ENCODE measurements at places on chromosomes 12 and 14. TPM values are rescaled to one million over a fixed set of nuclear protein-coding genes. Genes with fewer than 3 reads are reported as not detected.

DNA sequence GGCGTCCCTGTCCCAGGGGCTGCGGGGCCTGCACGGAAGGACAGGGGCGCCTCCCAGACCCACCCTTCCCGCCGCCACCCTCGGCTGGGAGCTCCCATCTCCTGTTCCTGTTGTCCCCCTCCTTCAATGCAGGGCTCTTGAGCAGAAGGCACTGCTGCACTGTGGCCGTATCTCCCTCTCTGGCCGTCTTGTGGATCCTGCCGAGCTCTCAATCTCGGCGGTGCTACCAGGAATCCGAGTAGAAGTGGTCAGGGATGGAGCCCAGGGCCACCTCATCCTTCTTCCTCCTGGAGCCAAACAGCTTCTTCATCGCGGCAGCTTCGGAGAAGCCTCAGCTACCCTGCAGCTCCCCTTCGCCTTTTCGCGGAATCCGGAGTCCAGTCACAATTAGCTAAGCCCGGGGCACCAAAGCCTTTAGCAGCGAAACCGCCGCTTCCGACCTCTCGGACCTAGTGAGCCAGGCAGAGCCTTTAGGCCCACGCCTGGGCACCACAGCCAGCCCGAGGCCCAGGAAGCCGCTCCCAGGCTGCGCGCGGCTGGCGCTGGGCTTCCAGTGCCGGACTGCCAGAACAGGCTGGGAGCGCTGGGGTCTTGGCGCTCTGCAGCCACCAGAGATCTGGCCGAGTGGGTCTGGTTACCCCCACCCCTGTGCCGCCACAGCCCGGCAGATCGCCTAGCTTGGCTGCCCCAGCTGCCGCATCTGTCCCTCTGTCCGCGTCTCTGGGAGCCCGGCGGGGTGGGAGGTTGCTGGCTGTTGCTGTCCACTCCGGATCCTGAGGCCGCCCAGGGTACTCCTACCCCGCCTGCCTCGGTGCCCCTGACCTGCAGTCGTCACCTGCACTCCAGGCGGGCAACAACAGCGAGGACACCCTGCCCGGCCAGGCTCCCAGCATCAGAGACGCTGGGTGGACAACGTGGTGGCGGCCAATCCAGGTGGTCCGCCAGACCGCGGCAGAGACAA, 69.1 kb downstream of the ASCL4 start:
- peaks cover 81% of the 10 kb centered on the region for H3K27me3 ChIP-seq
- no peak for DNase-seq
- H3K27ac ChIP-seq, result no peak overlapping the region
- no peaks in the 10 kb centered on the region for H3K36me3 ChIP-seq
- peak overlapping the region; percentile 21 for H3K4me3 ChIP-seq

The TEX52 gene
- not detected for polyA plus RNA-seq

GRCh38 chr12:6980075-6980474, 9.4 kb downstream of the EMG1 start:
- no peak overlapping the region for H3K27ac ChIP-seq
- no peaks in the 10 kb centered on the region for H3K36me3 ChIP-seq
- H3K4me3 ChIP-seq, result no peak overlapping the region
- no peak for DNase-seq
- no peaks in the 10 kb centered on the region for H3K27me3 ChIP-seq

GRCh38 chr12:60398547-60398946, 802.7 kb downstream of the SLC16A7 start:
- no peak for DNase-seq
- H3K27ac ChIP-seq, result no peak overlapping the region
- no peaks in the 10 kb centered on the region for H3K27me3 ChIP-seq
- H3K4me3 ChIP-seq, result no peak overlapping the region

- H3K27ac ChIP-seq, result no peak overlapping the region
- no peaks in the 10 kb centered on the region for H3K36me3 ChIP-seq
- peaks cover 3% of the 10 kb centered on the region for H3K4me1 ChIP-seq
- no peak for DNase-seq
- H3K4me3 ChIP-seq, result no peak overlapping the region
- H3K27me3 ChIP-seq, result peaks cover under 1% of the 10 kb centered on the region
Observed at GRCh38 chr12:128318341-128318740, 51.4 kb downstream of the TMEM132C start.

GRCh38 chr12:42129595-42130204, 15.0 kb downstream of the GXYLT1 start:
- no peaks in the 10 kb centered on the region for H3K36me3 ChIP-seq
- no peaks in the 10 kb centered on the region for H3K27me3 ChIP-seq
- no peak overlapping the region for H3K4me3 ChIP-seq
- DNase-seq, result no peak
- H3K4me1 ChIP-seq, result peaks cover 32% of the 10 kb centered on the region

GRCh38 chr12:2644683-2645405, 149.9 kb upstream of the FKBP4 start:
- peaks cover 22% of the 10 kb centered on the region for H3K4me1 ChIP-seq
- no peak overlapping the region for H3K4me3 ChIP-seq
- DNase-seq, result no peak
- no peaks in the 10 kb centered on the region for H3K27me3 ChIP-seq

DNA sequence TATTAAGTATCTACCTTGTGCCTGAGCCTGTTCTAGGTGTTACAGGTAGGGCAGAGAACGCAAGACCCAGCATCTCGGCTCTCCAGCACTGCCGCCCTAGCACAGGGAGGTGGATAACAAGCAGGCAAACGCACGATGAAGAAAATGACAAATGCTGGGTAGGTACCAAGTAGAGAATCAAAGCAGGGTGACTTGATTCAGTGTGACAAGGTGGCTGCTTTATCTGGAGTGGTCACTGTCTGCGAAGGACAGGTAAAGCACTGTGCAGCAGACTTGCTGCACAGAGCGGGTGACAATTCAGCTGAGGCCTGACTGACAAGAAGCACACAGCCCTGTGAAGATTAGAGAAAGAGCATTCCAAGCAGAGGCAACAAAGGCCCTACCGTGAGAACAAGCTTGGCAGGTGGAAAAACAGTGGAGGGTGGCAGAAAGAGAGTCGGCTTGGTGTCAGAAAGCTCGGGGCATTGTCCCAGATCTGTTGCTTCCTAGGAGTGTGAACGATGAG, 12.9 kb downstream of the PRKCH start:
- H3K27ac ChIP-seq, result peak overlapping the region; percentile 31
- no peaks in the 10 kb centered on the region for H3K27me3 ChIP-seq
- no peak for DNase-seq
- no peaks in the 10 kb centered on the region for H3K36me3 ChIP-seq
- peaks cover 57% of the 10 kb centered on the region for H3K4me1 ChIP-seq

DNA sequence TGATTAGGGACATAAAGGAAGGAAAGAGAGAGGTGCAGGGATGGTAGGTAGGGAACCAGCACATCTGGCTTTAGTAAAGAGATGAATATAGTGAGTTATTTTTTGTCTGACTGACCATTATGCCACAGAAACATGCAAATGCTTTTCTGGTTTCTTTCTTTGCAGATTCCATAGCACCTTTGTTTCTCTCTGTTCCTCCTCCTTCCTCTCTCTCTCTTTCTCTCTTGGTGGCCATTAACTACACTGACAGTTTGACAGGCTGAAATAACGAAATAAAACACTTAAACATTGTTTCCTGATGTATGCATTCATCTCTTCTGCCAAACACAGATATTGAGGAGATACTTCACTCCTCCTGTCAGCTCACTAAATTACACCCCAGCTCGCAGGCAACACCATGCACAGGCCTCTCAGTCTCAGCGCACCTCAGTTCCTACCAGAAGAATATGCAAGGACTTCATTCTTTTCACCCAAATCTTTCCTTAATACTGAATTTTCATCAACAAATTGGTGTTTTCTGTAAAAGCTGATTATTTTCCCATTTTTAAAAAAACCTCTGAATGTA, 406.9 kb upstream of the SOX5 start:
- no peaks in the 10 kb centered on the region for H3K27me3 ChIP-seq
- no peaks in the 10 kb centered on the region for H3K4me1 ChIP-seq
- no peak for DNase-seq
- H3K27ac ChIP-seq, result no peak overlapping the region
- no peaks in the 10 kb centered on the region for H3K36me3 ChIP-seq

DNA sequence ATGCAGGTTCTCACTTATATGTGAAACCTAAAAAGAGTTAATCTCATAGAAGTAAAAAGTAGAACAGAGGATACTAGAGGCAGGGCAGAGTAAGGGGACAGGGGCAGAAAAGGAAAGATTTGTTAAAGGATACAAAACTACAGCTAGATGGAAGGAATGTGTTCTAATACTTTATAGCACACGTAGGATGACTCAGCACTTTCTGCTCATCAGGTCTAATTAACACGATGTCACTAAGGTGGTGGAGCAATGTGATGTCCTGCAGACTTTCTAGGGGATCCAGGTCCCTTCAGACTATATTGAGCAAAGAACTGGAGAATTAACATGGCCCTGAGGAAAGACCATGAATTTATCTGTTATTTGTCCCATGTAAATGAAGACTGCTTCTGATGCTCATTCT, 80.8 kb upstream of the CMKLR1 start:
- H3K27me3 ChIP-seq, result no peaks in the 10 kb centered on the region
- no peaks in the 10 kb centered on the region for H3K4me1 ChIP-seq
- H3K36me3 ChIP-seq, result no peaks in the 10 kb centered on the region
- H3K4me3 ChIP-seq, result no peak overlapping the region
- H3K27ac ChIP-seq, result no peak overlapping the region

DNA sequence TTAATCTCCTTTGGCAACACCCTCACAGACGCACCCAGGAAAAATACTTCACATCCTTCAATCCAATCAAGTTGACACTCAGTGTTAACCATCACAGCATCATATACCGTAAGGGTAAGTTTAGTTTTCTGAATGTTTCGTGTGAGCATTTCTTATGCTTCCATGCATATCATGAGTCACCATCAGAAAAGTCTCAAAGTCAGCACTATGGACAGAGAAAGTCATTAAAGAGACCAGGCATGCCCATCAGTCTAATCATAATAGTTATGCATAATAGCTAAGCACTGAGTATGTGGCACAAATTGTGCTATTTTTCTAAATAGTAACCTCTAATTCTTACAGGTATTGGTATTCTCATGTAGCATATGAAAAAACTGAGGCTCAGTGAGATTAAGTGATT, 158.8 kb upstream of the PRMT8 start:
- no peaks in the 10 kb centered on the region for H3K27me3 ChIP-seq
- peaks cover 50% of the 10 kb centered on the region for H3K4me1 ChIP-seq
- no peak for DNase-seq
- no peak overlapping the region for H3K4me3 ChIP-seq
- no peaks in the 10 kb centered on the region for H3K36me3 ChIP-seq

The ZC2HC1C gene
- 3.7 TPM for polyA plus RNA-seq

- H3K27me3 ChIP-seq, result no peaks in the 10 kb centered on the region
- DNase-seq, result no peak
- H3K4me3 ChIP-seq, result no peak overlapping the region
- no peak overlapping the region for H3K27ac ChIP-seq
- no peaks in the 10 kb centered on the region for H3K4me1 ChIP-seq
Observed at GRCh38 chr14:102734436-102734835, 42.8 kb upstream of the TRAF3 start.

The MMP14 gene
- 24.8 TPM for polyA plus RNA-seq

DNA sequence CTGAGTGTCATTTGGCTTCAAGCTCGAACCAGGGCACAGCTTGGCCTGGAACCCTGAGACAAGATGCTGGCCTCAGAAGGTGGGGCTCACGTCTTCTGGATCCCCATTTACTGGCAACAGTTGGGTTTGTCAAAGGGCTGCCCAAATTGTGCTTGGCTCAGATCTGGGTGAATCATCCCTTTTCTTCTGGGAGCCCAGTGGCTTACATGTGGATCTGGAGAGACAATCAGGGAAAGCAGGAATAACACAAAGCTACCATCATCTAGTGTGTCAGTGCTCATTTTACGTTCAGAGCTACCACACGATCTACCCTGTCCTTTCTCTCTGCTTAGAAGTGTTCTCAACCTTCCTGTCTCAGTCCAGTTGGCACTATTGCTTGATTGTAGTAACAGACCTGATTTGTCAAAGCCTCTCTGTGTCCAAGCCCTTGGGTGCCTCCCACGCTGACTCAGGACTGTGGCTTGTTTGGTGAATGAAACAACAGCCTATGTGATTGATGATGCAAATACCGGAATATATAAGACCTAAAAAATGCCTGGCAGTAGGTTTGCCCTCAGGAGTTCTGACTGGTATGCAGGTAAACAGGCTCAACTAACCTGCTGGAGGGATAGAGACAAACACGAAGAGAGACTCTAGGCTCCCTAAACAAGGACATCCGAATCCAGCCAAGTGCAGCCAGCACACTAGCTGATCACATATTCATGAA, 974.3 kb downstream of the VRK1 start:
- H3K4me3 ChIP-seq, result no peak overlapping the region
- DNase-seq, result no peak
- H3K4me1 ChIP-seq, result no peaks in the 10 kb centered on the region
- no peaks in the 10 kb centered on the region for H3K36me3 ChIP-seq

The SLC2A3 gene
- polyA plus RNA-seq, result 6.4 TPM

- H3K27me3 ChIP-seq, result no peaks in the 10 kb centered on the region
- H3K36me3 ChIP-seq, result no peaks in the 10 kb centered on the region
- DNase-seq, result no peak
- H3K4me1 ChIP-seq, result no peaks in the 10 kb centered on the region
Observed at GRCh38 chr14:82766996-82767395, 1233.3 kb upstream of the SEL1L start.

- peak; percentile 75 for DNase-seq
- H3K27me3 ChIP-seq, result no peaks in the 10 kb centered on the region
- H3K36me3 ChIP-seq, result peaks cover 18% of the 10 kb centered on the region
- peak within 1 kb of the TSS; percentile 73 for H3K4me3 ChIP-seq
- H3K4me1 ChIP-seq, result peaks cover 16% of the 10 kb centered on the region
- peak within 1 kb of the TSS; percentile 100 for H3K27ac ChIP-seq
Observed at GRCh38 chr12:121803861-121804416, at the start of gene SETD1B. SETD1B (plus strand) TSS chr12:121804009; CDS start chr12:121804738, 729 bp downstream.

DNA sequence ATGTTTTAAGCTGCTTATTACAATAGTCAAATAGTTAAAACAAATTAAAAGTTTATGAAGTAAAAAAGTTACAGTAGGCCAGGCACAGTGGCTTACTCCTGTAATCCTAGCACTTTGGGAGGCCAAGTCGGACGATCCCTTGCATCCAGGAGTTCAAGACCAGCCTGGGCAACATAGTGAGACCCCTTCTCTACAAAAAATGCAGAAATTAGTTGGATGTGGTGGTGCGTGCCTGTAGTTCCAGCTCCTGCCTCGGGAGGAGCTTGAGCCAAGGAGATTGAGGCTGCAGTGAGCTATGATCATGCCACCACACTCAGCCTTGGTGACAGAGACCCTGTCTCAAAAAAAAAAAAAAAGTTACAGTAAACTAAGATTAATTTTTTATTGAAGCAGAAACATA, 142.6 kb downstream of the MIPOL1 start:
- DNase-seq, result no peak
- no peaks in the 10 kb centered on the region for H3K36me3 ChIP-seq
- no peak overlapping the region for H3K4me3 ChIP-seq
- H3K27me3 ChIP-seq, result no peaks in the 10 kb centered on the region
- H3K4me1 ChIP-seq, result no peaks in the 10 kb centered on the region
- H3K27ac ChIP-seq, result no peak overlapping the region

The JAG2 gene
- polyA plus RNA-seq, result 23.7 TPM

GRCh38 chr12:58988643-58989344, 68.5 kb upstream of the LRIG3 start:
- H3K27me3 ChIP-seq, result no peaks in the 10 kb centered on the region
- no peak overlapping the region for H3K27ac ChIP-seq
- H3K4me1 ChIP-seq, result no peaks in the 10 kb centered on the region
- H3K36me3 ChIP-seq, result no peaks in the 10 kb centered on the region
- no peak for DNase-seq

The CMKLR1 gene
- polyA plus RNA-seq, result 2.2 TPM

GRCh38 chr12:94147991-94148738, at the start of gene PLXNC1:
PLXNC1 (plus strand) TSS chr12:94148577; CDS start chr12:94148972, 395 bp downstream.
- H3K27me3 ChIP-seq, result peaks cover 10% of the 10 kb centered on the region
- no peaks in the 10 kb centered on the region for H3K36me3 ChIP-seq
- H3K4me3 ChIP-seq, result peak within 1 kb of the TSS; percentile 67
- H3K4me1 ChIP-seq, result peaks cover 44% of the 10 kb centered on the region
- H3K27ac ChIP-seq, result peak within 1 kb of the TSS; percentile 87
